ENCODE measurements at places on chromosomes 5 and 9.

- DNase-seq: no peak
Observed at GRCh38 chr5:10214041-10214440, 35.6 kb downstream of the ATPSCKMT start.

DNA sequence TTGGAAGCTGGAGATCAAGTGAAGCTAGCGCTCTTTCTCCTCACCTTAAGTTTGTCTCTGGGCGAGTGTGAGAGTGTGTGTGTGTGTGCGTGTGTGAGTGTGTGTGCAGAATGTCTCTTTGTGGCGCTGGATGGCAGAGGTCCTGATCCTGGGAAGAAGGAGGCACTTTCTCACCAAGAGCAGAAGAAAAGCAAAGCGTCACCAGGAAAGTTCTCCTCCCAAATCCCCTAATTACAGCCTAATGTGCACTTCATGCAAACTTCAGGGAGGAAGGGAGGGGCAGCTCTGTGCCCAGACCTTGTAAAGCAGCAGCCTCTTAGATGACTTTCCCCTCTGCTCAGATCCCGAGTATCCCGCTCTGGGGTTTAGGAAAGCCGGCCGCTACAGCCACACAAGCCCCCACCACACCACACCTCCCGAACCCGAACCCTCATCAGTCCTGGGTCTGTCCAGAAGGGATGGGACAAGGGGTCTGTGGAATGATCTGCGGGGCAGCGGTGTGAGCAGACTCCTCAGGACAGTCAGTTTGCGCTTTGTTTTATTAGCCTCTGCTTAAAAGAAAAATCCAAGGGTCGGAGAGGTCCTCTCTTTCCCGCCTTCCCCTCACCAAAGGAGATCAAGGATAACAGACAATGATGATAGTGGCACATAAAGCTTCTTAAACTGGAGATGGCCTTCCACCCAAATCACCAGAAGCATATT lies at the start of gene HAPLN1:
Gene HAPLN1 (minus strand): TSS at position 20 of the 702 bp plus-strand sequence. CDS start 47,332 bp downstream, outside the sequence.
- DNase-seq: peak; percentile 53

- no peak for DNase-seq
Observed at GRCh38 chr9:134834217-134834956, 46.2 kb upstream of the FCN2 start.

- no peak for DNase-seq
Observed at GRCh38 chr5:75037106-75037505, 15.3 kb downstream of the GCNT4 start.

DNA sequence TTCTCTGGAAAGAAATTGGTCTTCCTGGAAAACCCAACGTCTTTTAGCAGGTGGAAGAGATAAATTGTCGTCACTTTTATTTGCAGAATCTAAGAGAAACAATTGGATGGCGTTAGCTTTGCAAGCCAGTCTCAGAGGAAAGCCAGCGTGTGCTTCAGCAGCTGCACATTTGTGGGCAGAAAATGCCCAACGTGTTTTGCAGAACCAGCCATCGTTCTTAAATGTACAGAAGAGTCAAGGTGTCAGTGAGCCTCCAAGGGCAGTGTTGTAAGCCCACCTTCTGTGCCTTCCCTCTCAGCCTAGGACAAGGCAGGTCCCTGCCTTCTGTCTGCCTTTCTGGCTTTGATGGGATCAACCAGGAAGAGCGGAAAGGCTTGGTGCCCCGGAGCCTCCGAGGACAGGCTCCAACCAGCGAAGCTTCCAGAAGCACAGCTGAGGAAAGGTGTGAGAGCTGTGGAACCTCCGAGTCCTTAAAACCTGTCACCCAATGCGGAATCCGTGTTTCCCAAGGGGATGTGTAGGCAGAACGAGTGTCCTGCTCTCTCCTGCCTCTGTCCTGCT lies 116.0 kb upstream of the IRX2 start:
- DNase-seq: no peak

GRCh38 chr5:121144764-121145163 lies 680.7 kb downstream of the PRR16 start:
- no peak for DNase-seq

GRCh38 chr9:105341434-105342146 lies 97.1 kb downstream of the SLC44A1 start:
- no peak for DNase-seq

DNA sequence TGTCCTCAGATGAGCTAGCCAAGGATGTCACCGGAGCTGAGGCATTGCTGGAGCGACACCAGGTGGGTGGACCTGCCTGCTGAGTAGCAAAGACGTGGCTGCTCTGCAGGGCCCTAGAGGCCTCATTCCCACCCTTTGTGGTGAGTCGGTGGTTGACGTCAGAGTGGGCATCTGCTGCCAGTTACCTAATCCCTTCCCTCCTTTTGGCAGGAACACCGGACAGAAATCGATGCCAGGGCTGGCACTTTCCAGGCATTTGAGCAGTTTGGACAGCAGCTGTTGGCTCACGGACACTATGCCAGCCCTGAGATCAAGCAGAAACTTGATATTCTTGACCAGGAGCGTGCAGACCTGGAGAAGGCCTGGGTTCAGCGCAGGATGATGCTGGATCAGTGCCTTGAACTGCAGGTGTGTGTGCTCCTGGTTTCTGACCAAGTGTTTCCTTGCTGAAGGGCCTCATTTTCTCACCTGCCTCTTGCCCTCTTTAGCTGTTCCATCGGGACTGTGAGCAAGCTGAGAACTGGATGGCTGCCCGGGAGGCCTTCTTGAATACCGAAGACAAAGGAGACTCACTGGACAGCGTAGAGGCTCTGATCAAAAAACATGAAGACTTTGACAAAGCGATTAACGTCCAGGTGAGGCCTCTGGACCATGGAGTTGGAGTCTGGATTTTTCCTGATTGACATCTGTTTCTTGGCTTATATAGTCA lies 48.9 kb downstream of the DYNC2I2 start:
- DNase-seq: peak; percentile 95

GRCh38 chr9:100011062-100011681 lies 87.6 kb downstream of the ERP44 start:
- DNase-seq: peak; percentile 52

GRCh38 chr9:17757816-17758215 lies 178.9 kb downstream of the SH3GL2 start:
- DNase-seq: no peak

- DNase-seq: no peak
Observed at GRCh38 chr9:27429917-27430316, 94.2 kb upstream of the IFNK start.

DNA sequence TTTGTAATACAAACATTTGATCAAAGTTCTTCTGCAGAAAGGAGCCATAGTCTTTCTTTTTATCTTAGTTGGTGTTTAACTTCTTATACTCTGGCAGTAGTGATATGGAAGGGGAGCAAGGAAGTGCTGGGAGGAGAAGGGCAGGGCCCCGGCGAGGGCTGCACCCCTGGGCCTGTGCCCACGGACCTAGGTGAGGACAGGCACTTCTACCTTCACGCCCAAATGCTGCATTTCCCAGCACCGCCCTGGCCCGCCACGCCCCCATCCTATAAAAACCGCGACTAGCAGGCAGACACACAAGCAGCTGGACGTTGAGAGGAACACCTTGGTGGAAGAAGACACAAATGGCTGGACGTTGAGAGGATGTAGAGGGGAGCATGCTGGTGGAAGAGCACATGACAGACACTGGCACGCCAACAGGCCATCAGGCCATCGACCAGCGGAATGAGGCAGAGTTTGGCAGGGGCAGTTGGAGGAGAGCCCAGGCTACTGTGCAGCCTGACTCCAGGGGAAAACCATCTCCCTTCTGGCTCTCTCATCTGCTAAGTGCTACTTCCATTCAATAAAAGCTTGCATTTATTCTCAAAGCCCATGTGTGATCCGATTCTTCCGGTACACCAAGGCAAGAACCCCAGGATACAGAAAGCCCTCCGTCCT lies 81.5 kb upstream of the C9orf72 start:
- no peak for DNase-seq

GRCh38 chr9:125495172-125496119 lies 211.6 kb downstream of the MAPKAP1 start:
- no peak for DNase-seq

- DNase-seq: no peak
Observed at GRCh38 chr9:129632460-129632859, 6.5 kb downstream of the NTMT1 start.

GRCh38 chr9:109455391-109455790 lies 42.7 kb downstream of the PTPN3 start:
- no peak for DNase-seq

DNA sequence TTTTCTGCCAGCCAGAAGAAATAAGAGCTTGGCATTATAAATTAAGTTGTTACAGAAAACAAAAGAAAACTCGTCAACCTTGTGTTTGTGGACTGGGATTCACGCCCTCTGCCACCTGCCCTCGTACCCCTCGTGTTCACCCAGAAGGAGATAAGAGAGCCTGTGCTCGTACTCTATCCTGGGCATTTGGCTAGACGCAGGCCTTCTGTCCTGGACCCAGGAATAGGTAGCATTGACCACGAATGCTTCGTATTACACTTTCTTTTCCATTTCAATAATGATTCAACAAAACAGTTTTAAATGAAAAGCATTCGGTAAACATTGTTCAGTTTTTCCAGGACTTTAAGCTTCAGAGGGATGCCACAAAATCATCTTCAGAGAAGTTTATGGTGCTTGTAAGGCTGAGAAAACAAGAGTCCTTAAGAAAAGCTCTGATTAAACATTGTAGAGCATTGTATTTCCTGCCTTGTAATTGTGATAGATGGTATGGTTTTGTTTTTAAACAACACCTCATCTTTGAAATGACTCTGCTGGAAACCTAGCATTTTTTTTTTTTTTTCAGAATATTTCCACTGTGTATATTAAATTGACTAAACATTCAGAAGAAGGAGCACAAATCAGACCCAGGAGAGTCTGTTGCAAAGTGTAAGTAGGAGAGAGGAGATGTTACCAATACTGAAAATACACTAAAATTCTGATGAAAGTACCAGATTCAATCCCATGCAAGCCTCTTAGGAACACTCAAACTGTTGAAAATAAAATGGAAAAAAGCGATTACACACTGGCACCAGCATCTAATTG lies 27.6 kb downstream of the MTX3 start:
- peak; percentile 48 for DNase-seq

DNA sequence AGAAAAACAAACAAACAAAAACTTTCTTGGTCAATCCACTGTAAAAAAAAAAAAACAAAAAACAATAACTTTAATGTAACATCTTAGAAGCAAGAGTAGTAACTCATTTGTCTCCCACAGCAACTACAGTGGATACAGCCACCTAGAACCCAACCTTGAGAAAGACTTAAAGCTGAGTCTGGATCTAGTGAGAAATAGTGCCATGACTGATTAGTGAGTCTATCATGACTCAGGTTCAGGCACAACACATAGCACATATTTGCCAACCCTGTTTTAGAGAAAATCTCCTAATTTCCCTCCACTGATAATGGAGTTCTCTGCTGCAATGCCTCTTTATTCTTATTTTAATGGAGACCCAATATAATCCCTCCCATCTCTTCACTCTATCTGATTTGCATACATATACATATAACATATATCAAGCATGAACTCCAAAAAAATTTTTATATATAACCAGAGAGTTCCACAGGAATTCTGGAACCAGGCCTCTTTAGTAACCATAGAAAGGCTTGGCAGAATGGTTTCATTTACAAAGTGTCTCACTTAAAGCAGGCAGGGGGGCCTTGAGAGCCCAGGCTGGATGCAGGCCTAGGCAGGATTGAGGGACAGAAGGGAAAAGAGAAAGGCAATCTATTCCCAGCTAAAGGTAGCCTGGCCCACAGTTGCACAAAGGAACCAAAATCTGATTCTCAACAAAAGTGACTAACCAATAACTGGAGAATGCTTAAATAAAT lies 11.9 kb upstream of the NR4A3 start:
- DNase-seq: no peak

DNA sequence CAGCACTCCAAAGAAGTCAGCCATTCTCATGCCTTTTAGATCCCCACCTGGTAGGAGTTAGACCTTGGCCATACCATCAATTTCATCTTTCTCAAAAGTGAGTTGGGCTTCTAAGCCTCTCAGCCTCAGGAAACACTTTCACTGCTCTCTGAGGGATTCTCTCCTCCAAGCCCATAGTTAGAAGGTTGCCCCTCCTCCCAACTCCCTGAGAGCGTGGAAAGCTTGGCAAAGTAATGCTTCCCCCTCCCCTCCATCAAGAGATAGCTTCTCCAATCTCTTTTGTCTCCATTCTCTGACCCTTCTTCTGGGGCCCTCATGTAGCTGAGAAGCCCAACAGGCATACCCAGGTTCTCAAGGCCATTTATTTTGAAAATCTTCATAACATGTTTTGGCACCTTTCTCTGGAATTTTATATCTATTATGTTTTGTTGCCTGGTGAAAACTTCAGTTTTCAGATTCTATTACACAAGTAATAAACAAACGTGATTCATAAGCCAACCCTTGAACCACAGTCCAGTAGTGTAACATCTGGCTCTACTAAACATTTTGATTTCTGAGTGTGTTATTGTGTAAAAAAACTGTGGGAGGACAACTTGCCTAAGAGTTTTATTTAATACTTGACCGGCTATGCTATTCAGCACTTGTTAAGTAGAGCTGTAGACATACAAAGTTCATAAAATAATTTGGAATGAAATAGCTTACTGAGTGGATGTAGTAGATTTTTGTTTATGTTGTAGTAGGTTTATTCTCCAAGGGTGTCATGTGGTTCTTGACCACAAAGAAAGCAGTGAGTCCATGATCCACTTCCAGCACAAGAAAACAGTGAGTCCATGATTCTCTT lies 17.1 kb downstream of the LVRN start:
- peak; percentile 18 for DNase-seq

- DNase-seq: no peak
Observed at GRCh38 chr9:89328064-89328463, 9.8 kb downstream of the SECISBP2 start.

DNA sequence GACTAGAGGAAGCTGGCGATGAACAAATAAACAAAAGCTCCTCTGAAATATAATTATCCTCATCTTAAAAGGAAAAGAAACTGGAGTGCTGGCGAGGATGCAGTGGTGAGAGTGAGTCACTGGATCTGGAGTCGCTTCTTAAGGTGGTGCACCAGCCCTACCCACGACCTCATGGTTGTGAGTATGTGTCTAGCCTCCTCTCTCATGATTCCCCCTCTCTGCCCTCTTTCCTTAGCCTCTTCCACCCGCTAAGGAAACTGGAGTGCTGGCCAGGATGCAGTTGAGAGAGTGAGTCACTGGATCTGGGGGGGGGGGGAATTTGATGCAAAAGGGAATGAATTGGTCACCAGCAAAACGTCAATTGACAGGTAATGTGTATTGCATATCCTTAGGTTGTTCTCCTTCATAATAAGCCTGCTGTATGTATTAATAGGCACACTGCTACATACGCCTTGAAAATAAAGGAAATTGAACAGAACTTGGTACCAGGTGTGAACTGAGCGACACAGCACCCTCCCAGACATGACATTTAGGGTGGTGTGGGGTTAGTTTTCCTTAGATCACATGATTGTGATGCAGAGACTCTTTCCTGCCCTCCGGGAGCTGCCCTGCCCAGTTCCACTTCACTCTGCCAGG lies 36.3 kb upstream of the EBF1 start:
- DNase-seq: no peak

DNA sequence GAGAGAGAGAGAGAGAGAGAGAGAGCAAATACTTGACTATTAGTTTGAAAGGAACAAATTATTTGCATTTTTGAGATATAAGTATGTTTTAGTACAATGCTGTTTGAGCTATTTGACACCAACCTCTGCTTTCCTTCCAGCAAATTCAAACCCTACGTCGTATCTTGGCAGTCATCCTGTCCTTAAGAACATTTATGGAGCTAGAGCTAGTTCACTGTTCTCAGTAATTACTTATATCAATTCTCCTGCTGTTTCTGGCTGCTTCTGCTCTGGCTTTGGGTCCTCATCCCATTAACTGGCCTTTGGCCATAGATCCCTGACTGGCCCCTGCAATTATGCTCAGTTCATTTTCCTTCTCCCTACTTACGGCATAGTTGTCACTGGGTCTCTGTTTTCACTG lies 19.9 kb upstream of the ERAP2 start:
- DNase-seq: peak; percentile 75
